ENCODE measurements at places on chromosomes 7 and 10.

DNA sequence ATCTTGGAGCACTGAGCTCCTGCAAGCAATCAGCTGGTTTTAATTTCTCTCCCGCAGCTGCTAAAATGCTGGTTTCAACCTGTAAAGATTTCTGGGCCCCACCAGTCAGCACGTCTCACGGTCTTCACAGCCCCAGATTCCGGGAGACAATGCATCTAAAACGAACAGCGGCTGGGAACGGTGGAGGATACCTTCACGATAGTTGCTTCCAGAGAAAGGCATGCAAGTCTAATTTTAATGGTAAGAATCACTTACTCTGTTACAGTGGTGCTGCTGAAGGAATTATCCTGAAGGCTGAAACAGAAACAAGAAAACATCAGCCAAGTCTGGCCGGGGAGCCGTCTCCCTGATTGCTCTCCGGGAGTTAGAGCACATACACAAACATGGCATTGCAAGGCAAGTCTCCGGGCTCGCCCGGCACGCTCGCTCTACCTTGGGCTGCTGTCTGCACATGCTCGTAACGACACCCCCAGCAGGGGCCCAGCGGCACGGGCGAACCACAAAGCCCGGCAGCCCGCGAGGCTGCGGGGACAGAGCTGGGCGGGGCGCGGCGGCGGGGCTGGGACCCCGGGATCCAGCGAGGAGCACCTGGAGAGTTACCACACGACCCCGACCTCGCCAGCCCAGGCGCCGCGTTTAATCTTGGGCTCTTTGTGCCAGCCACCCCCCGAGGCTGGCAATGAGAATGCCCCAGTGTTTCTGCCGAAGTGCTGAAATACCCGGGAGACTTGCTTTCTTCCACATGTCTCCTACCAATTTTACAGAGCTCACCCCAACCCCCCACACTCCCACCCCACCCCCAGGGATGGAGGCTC lies at the start of gene FAM13C:
TSS of gene FAM13C (minus strand) at position 406 of the 815 bp plus-strand sequence. CDS start at position 317, 89 bp downstream.
- peak; percentile 39 for DNase-seq

- DNase-seq = no peak
These were observed 19.3 kb downstream of the OR6B1 start for GRCh38 chr7:144019457-144019856.

DNA sequence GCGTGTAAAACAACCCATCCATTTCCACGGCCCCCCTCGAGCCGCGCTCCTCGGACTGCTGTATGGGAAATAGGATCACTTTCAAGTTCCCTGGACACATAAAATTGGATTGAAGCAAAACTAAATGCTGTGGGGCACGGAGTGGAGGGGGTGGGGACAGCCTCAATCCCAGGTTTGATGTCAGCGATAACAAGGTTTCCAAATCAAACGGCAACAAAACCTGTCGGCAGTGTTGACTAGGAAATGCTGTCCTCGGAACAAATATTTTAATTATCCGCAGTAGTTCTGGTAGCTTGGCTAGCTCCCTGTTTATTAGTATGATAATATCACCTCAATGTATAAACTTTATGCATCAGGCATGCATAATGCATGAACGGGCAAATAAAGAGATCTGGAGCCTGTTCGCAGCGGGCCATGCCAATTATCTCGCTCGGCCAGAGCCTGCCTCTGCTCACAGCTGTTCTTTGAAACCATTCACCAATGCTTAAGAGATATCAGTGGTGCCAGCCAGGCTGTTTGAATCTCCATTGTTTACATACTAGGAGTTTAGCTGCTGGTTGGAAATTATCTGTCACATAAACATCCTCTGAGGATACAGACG lies 161.1 kb downstream of the PAXIP1 start:
- DNase-seq = peak; percentile 87

DNA sequence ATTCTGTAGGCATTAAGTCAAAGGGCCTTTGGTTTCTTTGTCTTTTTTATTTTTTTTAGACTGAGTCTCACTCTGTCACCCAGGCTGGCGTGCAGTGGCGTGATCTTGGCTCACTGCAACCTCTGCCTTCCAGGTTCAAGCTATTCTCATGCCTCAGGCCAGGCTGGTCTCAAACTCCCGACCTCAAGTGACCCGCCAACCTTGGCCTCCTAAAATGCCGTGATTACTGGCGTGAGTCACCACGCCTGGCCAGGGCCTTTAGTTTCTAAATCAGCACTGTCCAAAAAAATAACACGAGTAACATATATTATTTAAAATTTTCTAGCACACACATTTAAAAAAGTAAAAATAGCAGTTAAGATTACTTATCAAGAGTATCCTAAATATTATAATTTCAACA lies 11.1 kb upstream of the ACSL5 start:
- peak; percentile 49 for DNase-seq

- DNase-seq = no peak
These were observed 738.1 kb downstream of the KCNMA1 start for GRCh38 chr10:76899490-76899889.

DNA sequence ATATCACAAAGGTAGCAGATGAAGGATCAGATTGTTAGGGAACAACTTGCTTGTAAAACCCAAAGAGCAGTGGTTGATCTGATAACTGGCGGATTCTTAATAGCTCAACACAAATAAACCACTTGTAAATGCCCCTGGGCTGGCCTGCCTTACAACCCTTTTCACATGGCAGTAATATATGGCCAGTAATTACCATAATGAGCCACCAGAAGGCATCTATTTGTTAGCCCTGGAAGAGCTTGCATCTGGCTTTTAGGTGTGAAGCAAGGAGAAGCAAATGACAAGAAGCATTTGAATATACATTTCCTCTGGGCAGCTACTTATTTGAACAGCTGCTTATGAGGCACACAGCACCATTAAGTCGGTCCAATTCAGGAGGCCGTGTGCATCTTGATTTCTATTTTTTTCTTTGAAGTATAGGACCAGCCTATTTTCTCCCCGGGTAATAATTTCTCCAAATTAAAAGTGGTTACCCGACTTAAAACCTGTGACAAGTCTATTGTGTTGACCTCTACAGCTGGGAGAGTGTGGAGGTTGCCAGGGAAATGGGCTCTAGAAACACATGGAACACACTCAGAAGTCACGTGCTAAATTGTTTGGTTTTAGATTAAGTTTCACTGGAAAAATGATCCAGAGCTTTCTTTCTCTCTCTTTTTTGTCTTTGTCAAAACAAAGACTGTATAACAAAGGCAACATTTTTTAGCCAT lies 113.4 kb downstream of the SEM1 start:
- peak; percentile 96 for DNase-seq

DNA sequence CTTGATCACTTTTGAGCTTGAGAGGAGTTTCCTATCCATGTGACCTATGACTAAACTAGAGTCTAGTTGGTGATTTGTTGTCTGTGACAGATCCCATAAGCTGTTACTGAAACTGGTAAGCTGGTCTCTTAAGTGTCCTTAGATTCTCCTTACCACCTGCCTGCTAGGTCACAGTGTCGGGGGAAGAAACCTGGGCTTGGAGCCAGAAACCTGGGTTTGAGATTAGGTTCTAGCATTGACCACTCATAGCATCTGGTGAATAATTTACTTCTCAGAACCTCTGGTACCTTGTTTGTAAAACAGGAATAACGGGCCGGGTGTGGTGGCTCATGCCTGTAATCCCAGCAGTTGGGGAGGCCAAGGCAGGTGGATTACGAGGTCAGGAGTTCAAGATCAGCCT lies 21.8 kb upstream of the ITPRID1 start:
- no peak for DNase-seq

GRCh38 chr7:129343099-129343700 lies 91.0 kb upstream of the STRIP2 start:
- DNase-seq = no peak

GRCh38 chr10:110648692-110649346 lies 4.7 kb downstream of the RBM20 start:
- DNase-seq = no peak

DNA sequence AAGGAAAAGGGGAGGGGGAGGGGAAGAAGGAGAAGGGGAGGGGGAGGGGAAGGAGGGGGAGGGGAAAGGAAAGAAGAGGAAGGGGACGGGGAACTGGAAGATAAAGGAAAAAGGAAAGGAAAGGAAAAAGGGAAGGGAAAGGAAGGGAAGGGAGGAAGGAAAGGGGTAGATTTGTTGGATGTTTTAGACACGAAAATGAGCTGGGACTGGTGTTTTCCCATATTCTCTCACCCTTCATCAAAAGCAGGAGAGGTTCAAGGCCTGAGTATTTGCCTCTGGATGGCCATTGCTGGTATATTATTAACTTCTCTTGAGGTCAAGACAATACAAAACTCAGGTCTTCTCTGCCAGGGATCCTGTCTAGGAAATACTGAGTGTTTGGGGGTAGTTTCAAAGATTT lies 652.7 kb downstream of the ANKRD7 start:
- no peak for DNase-seq

DNA sequence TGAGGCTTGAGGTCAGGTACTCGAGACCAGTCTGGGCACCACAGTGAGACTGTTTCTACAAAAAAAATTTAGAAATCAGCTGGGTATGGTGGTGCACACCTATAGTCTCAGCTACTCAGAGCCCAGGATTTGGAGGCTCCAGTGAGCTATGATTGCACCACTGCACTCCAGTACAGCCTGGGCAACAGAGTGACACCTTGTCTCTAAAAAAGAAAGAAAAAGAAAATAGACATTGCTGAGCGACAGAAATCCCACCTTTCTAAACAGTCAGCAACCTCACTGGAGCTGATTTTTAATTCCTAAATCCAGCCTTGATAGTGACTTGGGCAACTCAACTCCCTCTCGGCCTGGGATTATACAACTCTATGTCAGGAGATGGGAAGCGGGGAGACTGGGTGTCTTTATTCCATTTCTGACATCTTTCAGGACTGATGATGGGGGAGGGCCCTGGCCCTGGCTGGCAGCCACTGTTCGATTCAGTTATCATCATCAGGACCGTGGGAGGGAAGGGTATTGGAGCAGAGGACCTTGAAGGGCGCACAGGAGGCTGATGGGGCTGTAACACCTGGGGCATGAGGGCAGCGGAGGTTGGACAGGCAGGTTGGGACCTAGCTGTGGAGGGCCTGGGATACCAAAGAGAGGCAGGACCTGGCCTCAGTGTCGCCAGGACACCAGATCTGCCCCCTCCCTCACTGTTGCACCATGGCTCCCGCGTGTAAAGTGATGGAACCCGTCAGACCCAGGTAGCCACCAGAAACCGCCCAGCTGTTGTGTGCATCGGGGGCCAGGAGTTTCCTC lies 14.7 kb downstream of the HSPB1 start:
- DNase-seq = no peak

DNA sequence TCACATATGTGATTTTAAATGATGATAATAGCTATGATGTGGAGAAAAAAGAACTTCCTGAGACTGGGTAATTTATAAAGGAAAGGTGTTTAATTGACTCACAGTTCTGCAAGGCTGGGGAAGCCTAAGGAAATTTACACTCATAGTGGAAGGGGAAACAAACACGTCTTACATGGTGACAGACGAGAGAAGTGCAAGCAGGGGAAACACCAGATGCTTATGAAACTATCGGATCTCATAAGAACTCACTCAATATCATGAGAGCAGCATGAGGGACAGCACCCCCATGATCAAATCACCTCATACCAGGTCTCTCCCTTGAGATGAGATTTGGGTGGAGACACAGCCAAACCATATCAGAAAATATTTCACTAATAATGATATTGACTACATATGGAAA lies 4.1 kb upstream of the LIPN start:
- no peak for DNase-seq

DNA sequence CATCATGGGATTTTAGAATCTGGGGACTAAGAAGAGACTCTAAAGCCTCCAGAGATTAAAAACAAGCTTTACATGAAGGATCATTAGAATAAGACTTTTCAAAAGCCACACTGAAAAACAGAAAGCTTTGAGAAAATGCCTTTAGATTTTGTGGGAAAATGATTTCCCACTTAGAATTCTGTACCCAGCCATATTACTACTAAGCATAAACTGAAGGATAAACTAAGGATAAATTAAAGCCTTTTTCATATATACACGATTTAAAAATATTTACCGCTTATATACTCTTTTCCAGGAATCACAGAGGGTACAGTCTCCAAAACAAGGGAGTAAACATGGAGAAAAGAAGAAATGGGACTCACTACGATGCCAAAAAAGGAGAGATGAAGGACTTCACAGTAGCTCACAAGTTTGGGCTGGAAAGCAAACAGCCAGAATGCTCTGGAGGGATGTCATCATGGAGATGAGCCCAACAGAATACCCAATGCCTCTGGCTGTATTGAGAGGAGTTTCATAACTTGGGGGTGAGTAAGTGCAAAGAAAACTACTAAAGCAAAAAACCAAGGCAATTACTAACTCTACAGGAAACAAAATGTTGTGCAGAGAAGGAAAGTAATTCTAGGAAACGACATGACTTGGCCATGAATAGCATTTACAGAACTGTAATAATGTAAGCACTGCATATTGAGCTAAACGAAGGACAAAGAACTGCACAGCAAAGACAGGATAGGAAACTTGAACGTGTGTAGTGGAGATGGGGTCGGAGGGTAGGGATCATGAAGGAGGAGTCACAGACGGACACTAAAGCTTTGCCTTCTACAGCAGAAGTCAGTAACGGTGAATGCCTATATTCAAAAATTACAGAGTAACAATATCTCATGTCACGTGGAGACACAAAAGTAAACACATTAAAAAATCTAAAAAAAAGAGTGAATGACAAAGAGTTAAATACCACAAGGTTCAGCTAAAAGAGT lies 61.4 kb upstream of the ASAH2 start:
- no peak for DNase-seq

DNA sequence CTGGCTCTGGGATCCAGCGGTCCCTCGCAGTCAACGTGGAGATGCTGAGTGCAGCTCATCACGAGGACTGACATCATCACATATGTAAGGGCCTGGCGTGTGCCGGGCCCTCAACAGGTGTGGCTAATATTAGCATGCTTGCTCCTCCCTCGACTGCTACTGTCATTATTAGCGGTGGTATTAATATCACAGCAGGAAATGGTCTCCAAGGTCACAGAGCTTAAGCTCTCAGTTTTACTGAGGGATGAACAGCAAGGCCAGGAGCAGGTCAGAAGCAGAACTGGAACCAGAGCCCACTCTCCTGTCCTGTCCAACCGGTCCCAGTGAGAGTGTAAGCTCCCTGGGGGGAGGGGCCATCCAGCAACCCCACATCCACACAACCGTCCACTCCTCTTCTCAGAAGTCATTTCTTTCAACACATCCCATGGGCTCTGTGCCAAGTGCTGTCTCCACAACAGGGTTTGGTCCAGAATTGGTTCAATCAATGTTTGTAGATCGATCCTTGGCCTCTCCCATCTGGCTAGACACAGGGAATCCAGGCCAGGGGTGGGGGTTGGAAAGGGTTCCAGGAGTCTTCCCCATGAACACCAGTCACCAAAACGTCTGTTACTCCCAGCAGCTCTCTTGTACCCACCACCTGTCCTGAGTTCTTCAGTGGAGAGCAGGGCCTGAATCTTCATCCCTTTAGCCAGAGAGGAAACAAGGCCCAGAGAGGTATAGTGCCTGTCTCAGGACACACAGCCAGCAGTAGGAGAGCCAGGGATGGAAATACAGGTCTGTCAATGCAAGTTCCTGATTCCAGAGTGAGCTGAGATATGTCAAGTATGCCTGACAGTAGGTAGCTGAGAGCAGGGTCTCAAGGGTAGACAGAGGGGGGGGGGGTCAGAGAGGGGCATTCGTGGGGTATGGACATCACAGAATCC lies 45.3 kb upstream of the ZMIZ1 start:
- no peak for DNase-seq

GRCh38 chr7:132203021-132203420 lies 373.2 kb downstream of the PLXNA4 start:
- DNase-seq = no peak

- DNase-seq = peak; percentile 17
These were observed 523 bp downstream of the PURB start for GRCh38 chr7:44884621-44885393.

- no peak for DNase-seq
These were observed 37.1 kb downstream of the XPNPEP1 start for GRCh38 chr10:109886037-109886780.
